Activated B cell treated with CpG ODN at 0.5 μM for 24 hours (primary cell): ENCODE measurements at places on chromosomes 1 and 21.

DNA sequence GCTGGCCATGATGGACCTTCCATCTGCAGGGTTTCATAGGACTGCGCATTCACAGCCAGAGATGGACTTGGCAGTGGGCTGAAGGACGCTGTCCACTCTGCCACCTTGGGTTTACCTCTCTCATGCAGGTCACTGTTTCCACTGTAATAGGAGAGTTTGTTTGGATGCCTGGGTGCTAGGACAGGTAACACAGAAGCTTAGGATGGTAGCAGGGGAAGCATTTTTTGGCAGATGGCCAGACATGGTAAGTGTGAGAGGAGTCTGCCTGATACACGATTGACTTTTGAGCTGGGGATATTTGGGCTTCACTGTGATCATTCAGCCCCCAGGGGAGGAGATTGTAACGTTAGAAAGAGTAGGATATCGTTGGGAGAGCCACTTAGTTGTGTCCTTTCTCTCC lies 11.8 kb downstream of the PSEN2 start:
- DNase-seq, result no peak

DNA sequence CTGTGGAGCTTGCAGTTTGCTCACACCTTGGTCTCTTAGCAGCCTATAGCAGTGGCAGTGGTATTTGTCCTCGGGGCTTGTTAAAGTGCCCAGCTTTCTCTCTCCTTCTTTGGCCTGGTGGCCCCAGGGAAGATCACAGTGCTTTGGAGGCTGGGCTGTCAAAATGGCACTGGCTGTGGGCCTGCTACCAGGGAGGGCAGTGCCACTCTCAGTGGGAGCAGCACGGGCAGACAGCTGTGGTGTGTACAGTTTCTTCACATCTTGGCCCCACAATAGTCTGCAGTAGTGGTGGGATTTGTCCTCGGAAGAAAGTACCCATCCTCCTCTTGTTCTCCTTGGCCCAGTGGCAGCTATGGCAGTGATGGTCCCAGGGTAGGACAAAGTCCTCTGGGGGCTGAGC lies 164.4 kb upstream of the GORAB start:
- no peak for DNase-seq

DNA sequence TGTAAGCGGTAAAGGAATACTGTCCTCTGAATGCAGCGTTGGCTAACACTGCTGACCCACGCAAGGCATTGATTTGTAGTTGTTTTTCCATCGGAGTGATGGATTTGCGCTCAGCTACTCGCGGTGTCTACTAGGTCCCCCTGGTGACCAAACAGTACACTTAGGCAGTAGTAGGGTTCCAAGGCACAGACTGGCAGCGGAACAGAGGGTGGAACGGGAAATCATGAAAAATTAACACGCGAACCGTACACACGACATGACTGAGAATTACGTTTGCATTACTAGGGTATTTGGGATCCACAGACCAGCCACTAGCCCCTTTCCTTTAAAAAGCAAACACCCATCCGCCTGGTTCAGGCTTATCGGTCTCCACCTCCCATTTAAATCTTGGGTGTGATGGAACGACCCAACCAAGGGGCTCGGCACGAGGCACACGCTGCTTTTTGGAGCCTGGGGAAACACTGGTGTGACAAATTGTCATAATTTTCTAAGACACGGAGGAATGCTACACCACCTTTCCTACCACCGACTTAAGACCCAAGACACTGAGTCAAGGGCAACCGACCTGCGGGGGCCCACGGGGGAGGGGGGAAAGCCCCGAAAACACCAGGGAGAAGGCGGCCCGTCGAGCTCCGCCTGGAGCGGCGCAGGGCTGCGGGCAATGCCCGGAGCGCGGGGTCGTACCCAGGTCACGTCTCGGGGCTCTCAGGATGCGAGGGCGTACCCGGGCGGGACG lies 699 bp downstream of the DIPK1A start:
- DNase-seq, result no peak

- DNase-seq, result no peak
Measured at GRCh38 chr1:101216623-101217022, 20.2 kb upstream of the S1PR1 start.

DNA sequence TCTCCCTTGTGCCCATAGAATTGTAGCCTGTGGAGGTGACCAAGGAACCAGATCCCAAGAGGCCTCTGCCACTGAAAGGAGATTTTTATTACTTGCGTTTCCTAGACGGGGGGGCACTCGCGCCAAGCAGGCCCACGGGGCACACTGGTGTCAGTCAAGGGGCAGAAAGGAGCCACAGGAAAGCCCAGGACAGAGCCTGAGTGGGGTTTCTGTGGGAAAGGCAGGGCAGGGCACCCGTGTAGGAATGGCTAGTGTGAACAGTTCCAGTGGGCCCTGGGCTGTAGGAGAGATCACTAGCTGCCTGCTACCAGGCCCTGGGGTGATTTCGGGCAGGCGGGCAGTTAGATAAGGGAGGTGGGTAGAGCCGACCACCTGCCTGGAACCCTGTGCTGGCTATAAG lies 70.8 kb downstream of the ADARB1 start:
- no peak for DNase-seq

DNA sequence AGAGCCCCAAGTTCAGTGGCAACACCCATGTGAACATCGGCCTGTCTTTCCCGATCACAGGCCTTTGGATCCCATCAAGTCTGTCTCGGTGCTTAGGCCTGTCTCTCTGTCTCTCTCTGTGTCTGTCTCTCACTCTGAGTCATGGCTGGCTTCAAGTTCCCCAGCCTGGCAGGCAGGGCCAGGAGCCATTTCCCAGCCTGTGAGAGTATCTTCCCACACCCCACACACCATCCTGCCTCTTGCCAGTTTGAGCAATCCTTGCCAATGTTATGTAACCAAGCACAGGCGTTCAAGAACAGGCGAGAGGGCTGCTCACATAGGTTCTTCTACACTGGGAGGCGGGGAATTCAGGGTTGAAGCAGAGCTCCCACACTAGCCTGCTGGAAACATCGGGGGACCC lies 70.0 kb upstream of the TMEM51 start:
- no peak for DNase-seq

- DNase-seq, result no peak
Measured at GRCh38 chr1:100942304-100943046, 46.6 kb downstream of the SLC30A7 start.

- DNase-seq, result no peak
Measured at GRCh38 chr1:234197839-234198238, 175.4 kb upstream of the COA6 start.

DNA sequence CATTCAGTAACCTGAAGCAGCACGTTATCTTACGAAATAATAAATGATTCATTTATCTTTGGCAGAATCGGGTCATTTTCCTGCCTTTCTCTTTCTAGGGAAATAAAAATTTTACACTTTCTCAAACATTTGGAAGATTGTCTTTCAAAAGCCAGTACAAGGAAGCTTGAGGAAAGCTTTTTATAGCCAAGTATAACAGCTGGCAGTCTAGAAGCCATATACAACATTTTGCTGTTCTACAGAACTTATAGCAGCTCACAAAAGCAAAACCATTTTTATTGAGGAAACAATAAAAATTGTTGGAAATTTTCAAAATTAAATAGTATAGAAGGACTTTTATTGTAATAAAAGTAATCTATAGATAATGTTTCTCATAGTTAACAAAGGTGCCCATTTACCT lies 448.6 kb downstream of the SMYD3 start:
- no peak for DNase-seq

DNA sequence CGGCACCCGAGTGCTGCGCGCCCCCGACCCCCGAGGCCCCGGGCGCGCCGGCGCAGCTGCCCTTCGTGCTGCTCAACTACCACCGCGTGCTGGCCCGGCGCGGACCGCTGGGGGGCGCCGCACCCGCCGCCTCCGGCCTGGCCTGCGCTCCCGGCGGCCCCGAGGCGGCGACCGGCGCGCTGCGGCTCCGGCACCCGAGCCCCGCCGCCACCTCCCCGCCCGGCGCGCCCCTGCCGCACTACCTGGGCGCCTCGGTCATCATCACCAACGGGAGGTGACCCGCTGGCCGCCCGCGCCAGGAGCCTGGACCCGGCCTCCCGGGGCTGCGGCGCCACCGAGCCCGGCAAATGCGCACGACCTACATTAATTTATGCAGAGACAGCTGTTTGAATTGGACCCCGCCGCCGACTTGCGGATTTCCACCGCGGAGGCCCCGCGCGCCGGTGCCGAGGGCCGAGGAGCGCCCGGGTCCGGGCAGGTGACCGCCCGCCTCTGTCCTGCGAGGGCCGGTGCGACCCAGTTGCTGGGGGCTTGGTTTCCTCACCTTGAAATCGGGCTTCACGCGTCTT lies 49.0 kb downstream of the SIM2 start:
- DNase-seq, result no peak

DNA sequence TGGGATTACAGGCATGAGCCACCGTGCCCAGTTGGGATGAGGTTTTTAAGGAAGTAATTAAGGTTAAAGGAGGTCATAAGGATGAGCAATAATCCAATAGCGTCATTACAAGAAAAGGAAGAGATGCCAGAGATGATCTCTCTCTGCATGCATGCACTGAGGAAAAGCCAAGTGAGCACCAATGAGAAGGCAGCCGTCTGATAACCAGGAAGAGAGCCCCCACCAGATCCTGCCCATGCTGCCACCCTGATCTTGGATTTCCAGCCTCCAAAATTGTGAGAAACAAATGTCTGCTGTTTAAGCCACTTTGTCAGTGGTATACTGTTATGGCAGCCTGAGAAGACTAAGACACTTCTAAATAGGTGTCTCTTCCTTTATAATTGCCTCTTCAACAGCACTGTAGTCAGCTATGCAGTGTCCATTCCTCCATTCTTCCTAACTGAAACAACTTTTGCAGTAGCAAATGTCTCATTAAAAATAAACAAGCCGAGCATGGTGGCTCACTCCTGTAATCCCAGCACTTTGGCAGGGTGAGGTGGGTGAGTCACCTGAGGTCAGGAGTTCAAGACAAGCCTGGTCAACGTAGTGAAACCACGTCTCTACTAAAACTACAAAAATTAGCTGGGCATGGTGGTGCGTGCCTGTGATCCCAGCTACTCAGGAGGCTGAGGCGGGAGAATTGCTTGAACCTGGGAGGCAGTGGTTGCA lies 216.2 kb upstream of the RUNX1 start:
- DNase-seq, result no peak

- no peak for DNase-seq
Measured at GRCh38 chr1:9475061-9475627, 64.1 kb upstream of the SLC25A33 start.

- DNase-seq, result no peak
Measured at GRCh38 chr1:223426936-223427335, 33.7 kb downstream of the CCDC185 start.

DNA sequence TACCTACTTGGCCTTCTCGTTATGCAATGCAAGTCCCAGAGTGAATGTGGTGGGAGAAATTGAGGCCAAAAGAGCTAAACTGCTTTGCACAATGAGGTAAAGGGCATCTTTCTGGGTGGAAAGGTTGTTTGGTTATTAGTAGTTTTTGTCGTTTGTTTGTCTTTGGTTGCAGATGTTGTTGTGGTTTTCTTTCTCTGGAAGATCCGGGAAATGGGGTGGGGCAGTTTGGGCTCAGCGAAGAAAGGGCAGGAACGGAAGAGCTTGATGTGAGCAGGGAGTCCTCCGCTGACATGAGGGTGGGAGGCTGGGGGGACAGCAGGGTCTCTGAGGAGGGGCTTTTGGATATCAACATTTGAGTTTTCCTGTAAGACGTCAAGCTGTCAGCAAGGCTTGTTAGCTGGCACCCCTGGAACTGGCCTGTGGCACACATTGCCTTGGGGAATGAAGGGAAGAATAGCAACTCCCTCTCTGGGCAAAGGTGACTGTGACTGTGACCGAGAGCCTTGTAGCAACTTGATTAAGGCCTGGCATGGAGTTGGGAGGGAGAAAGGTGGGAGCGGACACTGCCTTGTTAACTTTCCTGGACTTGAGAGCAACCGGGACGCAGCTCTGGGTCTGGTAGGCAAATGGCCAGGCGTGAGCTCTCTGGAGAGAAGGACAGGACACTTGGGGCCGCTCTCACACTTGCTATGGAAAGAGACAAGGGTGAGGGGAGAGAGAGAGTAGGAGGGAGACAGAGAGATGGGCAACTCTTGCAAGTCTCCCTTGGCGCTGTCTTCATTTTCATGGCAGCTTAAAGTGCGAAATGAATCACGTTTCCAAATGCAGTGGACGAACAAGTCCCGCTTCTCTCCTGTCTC lies 15.4 kb upstream of the OPRD1 start:
- DNase-seq, result no peak

GRCh38 chr1:110734133-110734680 lies 59.5 kb upstream of the KCNA3 start:
- DNase-seq, result no peak

DNA sequence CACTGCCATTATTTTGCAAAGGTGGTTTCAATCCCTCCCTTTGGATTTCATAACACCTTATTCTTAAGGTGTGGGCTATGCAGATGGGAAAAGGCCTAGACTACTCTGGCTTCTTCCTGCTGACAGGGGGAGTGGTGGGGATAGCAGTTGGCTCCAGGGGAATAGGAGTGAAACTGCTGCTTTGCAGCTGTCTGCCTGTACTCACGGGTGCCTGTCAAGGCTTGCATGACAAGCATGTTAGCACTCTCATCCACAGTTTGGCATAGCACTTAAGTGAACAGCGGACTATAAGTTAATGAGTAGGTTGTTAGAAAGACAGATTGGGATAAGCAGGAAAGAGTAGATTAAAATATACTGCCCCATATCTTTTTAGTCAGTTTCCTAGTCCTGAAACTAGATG lies 287.5 kb upstream of the DAB1 start:
- no peak for DNase-seq

DNA sequence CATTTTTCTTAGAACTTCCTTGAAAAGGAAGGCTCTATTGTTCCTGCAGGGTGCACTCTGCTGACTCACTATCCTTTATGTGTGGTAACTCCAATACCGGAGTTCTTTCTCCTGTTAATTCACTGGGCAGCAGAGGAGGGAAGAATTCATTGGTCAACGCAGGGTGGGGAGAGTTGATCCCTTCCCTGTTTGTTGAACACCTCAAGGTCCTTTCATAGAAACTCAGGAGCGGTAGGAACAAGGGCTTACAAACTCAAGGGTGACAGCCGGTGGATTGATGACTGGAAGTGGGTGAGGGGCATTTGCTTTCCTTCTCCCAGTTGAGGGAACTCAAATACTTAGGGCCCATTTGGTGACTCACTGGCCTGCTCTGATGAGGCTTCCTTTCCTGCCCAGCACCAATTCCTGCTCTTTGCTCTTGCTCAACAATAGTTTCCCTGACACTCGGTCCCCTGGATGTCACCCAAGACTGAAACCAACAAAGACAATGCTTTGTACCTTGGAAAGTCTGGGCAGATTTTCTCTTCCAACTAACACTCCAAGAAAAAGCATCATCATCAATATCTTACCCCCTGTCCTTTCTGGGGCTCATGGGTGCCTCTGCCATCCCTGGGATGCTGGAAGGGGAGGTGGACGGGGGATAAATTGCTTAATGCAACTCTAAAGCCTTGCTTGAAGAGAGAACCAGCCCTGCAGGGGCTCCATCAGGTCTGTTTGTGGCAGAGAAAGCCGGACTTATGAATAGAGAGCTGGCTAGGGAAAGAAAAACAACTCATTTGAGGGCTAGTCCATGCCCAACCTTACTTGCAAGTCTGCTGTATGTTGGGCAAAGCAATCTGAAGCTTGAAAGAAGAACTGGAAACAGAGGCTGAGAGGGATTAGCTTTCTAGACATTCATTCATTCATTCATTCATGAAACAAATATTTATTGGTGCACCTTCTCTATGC lies 9.3 kb downstream of the SLC26A9 start:
- DNase-seq, result no peak
